ENCODE measurements at places on chromosomes 5 and 9. TPM values are rescaled to one million over a fixed set of nuclear protein-coding genes. Genes with fewer than 3 reads are reported as not detected.

Gene THBS4
- 1.5 TPM for total RNA-seq

- no peaks in the 10 kb centered on the region for H3K27me3 ChIP-seq
- no peak overlapping the region for H3K4me3 ChIP-seq
- H3K4me1 ChIP-seq = no peaks in the 10 kb centered on the region
- DNase-seq = peak; percentile 48
- no peak overlapping the region for H3K27ac ChIP-seq
- no peaks in the 10 kb centered on the region for H3K36me3 ChIP-seq
Measured at GRCh38 chr5:178449163-178450070, 140.8 kb downstream of the COL23A1 start.

GRCh38 chr9:73892335-73892734 is 604.8 kb upstream of the RORB start:
- H3K4me1 ChIP-seq = no peaks in the 10 kb centered on the region
- H3K4me3 ChIP-seq = no peak overlapping the region
- H3K27me3 ChIP-seq = no peaks in the 10 kb centered on the region
- no peaks in the 10 kb centered on the region for H3K36me3 ChIP-seq

- DNase-seq = peak; percentile 76
- no peak overlapping the region for H3K27ac ChIP-seq
- H3K4me1 ChIP-seq = no peaks in the 10 kb centered on the region
- H3K36me3 ChIP-seq = no peaks in the 10 kb centered on the region
- H3K27me3 ChIP-seq = no peaks in the 10 kb centered on the region
Measured at GRCh38 chr9:138051586-138052321, 174.2 kb downstream of the CACNA1B start.

Gene PDE8B
- total RNA-seq = 2.5 TPM

DNA sequence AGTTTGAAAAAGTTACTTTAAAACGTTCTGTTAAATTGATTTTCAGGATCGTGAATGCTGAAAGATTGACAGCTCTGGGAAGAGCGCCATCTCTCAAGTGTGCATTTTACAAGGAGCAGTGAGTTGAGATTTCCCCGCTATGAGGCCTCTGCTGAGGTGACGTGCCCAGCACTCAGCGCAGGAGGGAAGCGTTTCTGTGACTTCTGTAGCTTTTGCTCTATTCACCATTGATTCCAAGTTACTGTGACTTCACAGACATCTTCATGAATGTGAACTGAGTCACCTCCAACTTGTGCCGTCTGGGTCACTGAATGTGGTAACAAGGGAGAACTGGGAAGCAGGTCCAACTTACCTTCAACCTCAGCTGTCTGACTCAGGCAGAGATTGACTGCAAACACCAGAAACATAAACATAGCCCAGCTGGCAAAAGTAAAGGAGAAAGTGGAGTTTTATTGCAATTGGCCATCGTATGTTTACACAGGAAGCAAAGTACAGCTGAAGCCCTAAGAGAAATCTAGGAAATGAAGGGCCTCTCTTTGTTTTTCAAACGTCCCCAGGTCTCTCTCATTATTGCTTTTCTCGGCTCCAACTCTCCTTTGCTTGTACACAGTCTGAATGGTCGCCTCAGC is 428.8 kb upstream of the CLINT1 start:
- peak overlapping the region; percentile 8 for H3K4me3 ChIP-seq
- no peaks in the 10 kb centered on the region for H3K36me3 ChIP-seq
- no peak for DNase-seq
- peak overlapping the region; percentile 93 for H3K27ac ChIP-seq
- peaks cover 47% of the 10 kb centered on the region for H3K4me1 ChIP-seq

DNA sequence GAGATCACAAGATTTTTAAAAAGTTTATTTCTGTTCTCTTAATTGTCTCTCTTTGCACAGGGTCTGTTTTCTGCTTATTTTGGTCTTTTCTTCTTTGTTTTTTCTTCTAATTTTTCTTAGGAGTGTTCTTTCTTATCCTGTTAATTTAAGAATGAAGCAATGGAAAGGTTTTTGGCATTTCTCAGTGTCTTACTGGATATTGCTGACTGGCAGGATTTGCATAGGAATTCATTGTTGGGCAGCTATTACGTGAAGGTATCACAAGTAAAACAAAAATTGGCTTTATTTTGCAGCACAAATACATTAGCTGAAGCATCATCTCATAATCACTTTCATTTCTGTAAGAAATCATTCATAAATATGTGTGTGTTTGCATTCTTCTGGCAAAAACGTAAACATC is 566.9 kb upstream of the CDH6 start:
- no peak overlapping the region for H3K4me3 ChIP-seq
- H3K27me3 ChIP-seq = no peaks in the 10 kb centered on the region

GRCh38 chr9:37290366-37290939 is 132.0 kb upstream of the GRHPR start:
- no peaks in the 10 kb centered on the region for H3K27me3 ChIP-seq
- H3K27ac ChIP-seq = peak overlapping the region; percentile 91
- H3K36me3 ChIP-seq = peaks cover 4% of the 10 kb centered on the region
- peak overlapping the region; percentile 60 for H3K4me3 ChIP-seq
- peaks cover 50% of the 10 kb centered on the region for H3K4me1 ChIP-seq
- no peak for DNase-seq

Gene MEGF10
- total RNA-seq = 39.8 TPM

- H3K27ac ChIP-seq = peak overlapping the region; percentile 77
- H3K4me1 ChIP-seq = peaks cover 64% of the 10 kb centered on the region
- H3K4me3 ChIP-seq = no peak overlapping the region
Measured at GRCh38 chr5:73940026-73940425, 314.0 kb downstream of the ARHGEF28 start.

Gene HRH2
- not detected for total RNA-seq

Gene IRF1
- total RNA-seq = 58.9 TPM

Gene FST
- total RNA-seq = 10.5 TPM

DNA sequence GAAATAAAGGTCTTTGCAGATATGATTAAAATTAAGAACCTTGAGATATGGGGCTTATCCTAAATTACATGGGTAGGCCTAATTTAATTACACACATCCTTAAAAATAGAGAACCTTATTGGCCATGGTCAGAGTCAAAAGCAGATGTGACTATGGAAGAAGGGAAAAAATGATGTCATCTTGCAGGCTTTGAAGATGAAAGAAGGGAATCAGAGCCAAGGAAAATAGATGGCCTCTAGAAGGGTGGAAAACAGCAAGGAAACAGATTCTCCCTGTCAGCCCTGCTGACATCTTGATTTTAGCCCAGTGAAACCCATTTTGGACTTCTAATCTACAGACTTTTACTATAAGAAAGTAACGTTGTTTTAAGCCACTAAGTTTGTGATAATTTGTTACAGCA is 37.6 kb upstream of the KCNN2 start:
- no peaks in the 10 kb centered on the region for H3K27me3 ChIP-seq
- H3K4me1 ChIP-seq = peaks cover 6% of the 10 kb centered on the region
- no peaks in the 10 kb centered on the region for H3K36me3 ChIP-seq

DNA sequence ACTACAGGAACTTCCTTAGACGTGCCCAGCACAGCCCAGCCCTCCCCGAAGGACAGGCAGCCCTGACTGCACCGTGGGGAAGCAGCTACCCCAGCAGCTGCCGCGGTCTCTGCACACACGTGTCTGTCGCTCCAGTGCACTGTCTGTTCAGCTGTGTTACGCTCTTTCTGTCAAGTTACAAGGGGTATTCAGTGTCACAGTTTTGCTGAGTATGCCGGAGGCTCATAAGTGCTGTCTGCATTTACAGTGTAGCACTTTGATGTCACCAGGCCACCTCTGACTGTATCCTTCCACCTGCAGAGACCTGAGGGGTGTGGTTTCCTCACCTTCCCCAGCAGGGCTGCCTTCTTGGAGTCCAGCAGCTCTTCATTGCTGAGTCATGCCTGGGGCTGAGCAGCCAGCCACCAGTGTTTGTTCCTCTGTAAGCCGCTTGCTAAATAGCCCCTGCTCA is 126.8 kb downstream of the EHMT1 start:
- H3K27ac ChIP-seq = peak overlapping the region; percentile 86
- H3K4me1 ChIP-seq = peaks cover 11% of the 10 kb centered on the region
- peaks cover 32% of the 10 kb centered on the region for H3K36me3 ChIP-seq

Gene FAM221B
- not detected for total RNA-seq

DNA sequence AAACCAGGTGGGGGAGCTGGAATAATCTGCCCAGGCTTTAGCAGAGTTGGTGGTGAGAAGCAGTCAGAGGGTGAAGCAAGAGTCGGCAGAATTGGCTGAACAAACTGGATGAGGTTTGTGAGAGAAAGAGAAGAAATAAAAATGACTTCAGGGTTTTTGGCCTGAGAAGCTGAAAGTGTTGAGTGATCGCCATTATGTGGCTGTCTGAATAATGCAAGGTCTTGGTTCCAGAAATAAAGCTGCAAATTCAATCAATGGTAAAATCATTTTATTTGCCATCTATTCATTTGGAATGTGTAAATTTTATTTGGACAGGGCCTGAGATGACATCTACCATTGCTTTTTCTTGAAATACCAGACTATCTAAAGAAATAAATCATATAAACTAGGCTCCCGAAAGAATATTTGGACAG is 50.4 kb upstream of the DAB2 start:
- no peaks in the 10 kb centered on the region for H3K36me3 ChIP-seq
- peaks cover 67% of the 10 kb centered on the region for H3K4me1 ChIP-seq
- peak overlapping the region; percentile 94 for H3K27ac ChIP-seq
- no peak overlapping the region for H3K4me3 ChIP-seq
- no peaks in the 10 kb centered on the region for H3K27me3 ChIP-seq
- no peak for DNase-seq

- peak within 1 kb of the TSS; percentile 81 for H3K4me3 ChIP-seq
- DNase-seq = peak; percentile 88
- peaks cover 46% of the 10 kb centered on the region for H3K4me1 ChIP-seq
- peak within 1 kb of the TSS; percentile 88 for H3K27ac ChIP-seq
- no peaks in the 10 kb centered on the region for H3K36me3 ChIP-seq
Measured at GRCh38 chr9:69173891-69174615, at the start of gene TJP2. TJP2 (plus strand) TSS chr9:69174277; CDS start chr9:69174373, 96 bp downstream.

- peaks cover 7% of the 10 kb centered on the region for H3K36me3 ChIP-seq
- DNase-seq = no peak
- H3K27ac ChIP-seq = no peak overlapping the region
- H3K4me1 ChIP-seq = peaks cover 52% of the 10 kb centered on the region
- no peak overlapping the region for H3K4me3 ChIP-seq
- H3K27me3 ChIP-seq = no peaks in the 10 kb centered on the region
Measured at GRCh38 chr9:16033921-16034691, 481.3 kb downstream of the CCDC171 start.

DNA sequence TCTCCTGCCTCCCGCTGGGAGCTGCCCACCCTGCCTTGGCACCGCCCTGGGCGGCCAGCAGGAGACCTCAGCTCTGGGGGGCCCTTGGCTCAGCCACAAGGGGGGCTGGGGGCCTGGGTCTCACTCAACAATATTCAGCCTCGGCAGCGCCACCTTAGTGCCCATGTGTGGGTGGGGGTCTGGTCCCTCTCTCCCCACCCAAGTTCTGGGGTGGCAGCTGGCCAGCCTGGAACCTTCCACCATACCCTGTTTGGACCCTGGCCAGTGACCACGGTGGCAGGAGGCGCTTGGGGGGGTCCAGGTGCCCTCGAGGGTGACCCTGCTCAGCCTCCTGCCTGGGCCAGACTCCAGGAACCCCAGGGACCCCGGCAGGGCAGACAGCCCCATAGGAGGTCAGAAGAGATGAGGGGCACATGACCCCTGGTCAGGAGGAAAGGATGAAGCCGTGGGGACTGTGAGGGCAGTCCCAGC is 22.2 kb downstream of the NKD2 start:
- no peak for DNase-seq
- H3K36me3 ChIP-seq = no peaks in the 10 kb centered on the region
- no peak overlapping the region for H3K4me3 ChIP-seq
- H3K4me1 ChIP-seq = no peaks in the 10 kb centered on the region
- peaks cover 12% of the 10 kb centered on the region for H3K27me3 ChIP-seq
- H3K27ac ChIP-seq = no peak overlapping the region

DNA sequence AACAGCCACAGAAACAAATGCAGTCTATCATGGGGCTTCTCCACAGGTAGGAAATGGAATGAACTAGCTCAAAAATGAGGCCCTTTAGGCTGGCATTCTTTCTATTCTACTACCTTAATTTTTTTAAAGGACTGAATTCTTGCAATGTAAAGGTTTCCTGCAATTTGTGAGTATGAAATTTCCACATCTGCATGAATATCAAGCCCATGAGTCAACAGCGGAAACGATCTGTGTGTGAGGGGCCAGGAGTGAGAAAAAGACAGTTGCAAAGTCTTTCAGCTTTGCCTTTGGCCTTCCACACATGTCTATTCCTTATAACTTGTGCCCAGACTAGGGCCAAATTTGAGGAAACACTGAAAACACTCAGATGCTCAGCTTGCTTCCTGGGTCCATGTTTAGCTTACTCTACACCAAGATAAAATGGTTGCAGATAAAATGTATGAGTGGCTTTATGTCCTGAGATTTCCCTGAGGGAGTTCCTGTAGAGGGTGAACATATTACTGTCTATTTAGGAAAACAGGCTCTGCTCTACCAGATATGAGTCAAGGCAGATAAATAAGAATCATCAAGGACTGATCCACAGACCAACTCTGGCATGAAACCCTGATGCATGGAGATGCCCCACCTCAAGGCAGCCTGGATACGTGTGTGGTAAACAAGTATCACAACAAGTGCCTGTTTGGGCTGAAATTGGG is 46.5 kb downstream of the RETREG1 start:
- no peaks in the 10 kb centered on the region for H3K36me3 ChIP-seq
- H3K27ac ChIP-seq = no peak overlapping the region
- no peak overlapping the region for H3K4me3 ChIP-seq
- peaks cover 6% of the 10 kb centered on the region for H3K4me1 ChIP-seq

Gene SVEP1
- 2.8 TPM for total RNA-seq

DNA sequence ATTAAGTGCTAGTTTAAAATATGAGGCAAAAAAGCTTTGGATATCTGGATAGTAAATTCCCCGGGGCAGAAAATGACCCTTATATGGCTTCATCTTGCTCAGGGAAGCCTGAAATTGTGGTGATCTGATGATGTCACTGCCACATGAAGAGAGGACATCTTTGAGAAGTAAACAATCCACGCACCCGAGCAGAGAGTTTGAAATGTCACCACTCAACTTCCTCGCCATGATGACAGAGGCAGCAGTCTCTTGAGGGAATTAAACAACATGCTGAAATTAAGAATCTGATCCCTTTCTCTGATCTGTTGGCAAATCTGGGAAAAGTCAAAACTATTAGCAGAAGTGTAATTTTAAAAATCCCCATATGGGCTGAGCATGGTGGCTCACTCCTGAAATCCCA is 110.0 kb downstream of the TLE1 start:
- no peak overlapping the region for H3K27ac ChIP-seq
- DNase-seq = no peak
- no peak overlapping the region for H3K4me3 ChIP-seq
- H3K27me3 ChIP-seq = no peaks in the 10 kb centered on the region
- peaks cover 31% of the 10 kb centered on the region for H3K36me3 ChIP-seq

Gene SYK
- not detected for total RNA-seq

DNA sequence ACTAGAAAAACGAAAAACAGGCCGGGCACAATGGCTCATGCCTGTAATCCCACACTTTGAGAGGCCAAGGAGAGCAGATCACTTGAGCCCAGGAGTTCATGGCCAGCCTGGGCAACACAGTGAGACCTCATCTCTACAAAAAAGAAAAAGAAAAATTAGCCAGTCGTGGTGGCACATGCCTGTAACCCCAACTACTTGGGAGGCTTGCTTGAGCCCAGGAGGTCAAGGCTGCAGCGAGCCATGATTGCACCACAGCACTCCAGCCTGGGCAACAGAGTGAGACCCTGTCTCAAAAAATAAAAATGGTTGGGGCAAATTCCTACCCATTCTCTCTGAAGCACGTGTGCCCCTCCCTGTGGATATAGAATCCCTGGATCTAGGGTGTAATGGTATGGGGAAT is 8.4 kb upstream of the CFAP157 start:
- no peaks in the 10 kb centered on the region for H3K27me3 ChIP-seq
- peaks cover 4% of the 10 kb centered on the region for H3K36me3 ChIP-seq
- H3K27ac ChIP-seq = peak overlapping the region; percentile 24
- peaks cover 14% of the 10 kb centered on the region for H3K4me1 ChIP-seq
- DNase-seq = no peak

Gene SCGB3A1
- total RNA-seq = not detected

- H3K36me3 ChIP-seq = no peaks in the 10 kb centered on the region
- H3K4me1 ChIP-seq = peaks cover 12% of the 10 kb centered on the region
- H3K27me3 ChIP-seq = no peaks in the 10 kb centered on the region
- H3K4me3 ChIP-seq = no peak overlapping the region
- no peak for DNase-seq
- no peak overlapping the region for H3K27ac ChIP-seq
Measured at GRCh38 chr5:105030153-105030552, 1467.6 kb upstream of the NUDT12 start.
